ENCODE measurements at places on chromosomes 6 and 20.

DNA sequence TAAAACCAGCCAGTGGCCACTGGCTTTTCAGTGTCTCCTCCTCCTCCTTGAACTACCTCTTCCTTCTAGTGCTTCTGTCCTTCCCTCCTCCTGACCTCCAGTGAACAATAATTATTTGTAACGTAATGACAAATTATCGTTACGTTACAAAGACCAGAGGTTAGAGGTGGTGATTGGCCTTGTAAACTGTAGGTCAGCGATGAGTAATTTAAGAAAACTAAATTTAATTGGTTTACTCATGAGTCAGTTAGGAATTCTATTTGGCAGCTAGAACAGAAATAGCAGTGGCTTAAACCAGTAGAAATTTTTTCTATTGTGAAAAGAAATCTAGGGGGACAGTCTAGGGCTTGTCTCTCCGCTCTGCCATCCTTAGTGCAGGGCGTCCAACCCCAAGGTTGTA is 38.8 kb downstream of the PPARD start:
- DNase-seq, result peak; percentile 39

- no peak for DNase-seq
These were observed 8.4 kb downstream of the DUSP22 start for GRCh38 chr6:300494-301198.

DNA sequence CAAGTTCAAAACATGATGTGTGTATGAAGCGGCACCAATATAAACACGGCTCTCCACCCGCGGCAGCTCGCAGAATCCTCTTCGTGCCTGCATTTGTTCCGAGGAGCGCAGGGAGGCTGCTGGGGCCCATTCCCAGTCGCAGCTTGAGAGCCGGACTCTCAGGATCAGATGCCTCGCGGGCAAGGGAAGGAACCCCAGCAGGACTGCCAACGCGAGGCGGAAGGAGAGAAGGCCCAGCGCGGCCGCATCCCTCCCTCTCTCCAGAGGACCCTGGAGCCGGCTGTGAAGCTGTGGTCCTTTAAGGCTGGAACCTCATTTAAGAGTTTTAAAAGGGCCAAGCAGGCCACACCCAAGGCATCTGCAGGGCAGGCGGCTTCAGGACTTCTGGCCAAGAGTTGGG is 44.2 kb upstream of the ZBP1 start:
- no peak for DNase-seq

GRCh38 chr6:1635305-1636010 is 25.7 kb downstream of the FOXC1 start:
- no peak for DNase-seq

DNA sequence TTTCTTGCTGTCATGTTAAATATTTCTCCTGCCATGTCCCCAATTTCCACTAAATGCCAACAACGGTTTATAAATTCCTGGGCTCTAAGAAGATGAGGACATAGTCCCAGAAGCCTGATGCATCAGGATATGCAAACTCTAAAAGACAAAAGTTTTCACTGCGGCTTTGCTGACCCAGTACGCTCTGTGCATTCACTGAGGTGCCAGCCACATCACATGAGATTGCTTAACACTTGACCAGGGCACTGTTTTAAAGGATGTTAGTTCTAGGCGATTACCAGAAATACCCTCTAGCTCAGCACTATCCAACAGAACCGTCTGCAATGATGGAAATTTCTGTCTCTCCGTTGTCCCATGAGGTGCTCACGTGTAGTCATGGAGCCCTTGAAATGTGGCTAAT is 19.9 kb upstream of the ADTRP start:
- no peak for DNase-seq

GRCh38 chr20:10761786-10762185 is 88.0 kb upstream of the JAG1 start:
- peak; percentile 68 for DNase-seq

- DNase-seq, result no peak
These were observed 50.9 kb upstream of the DACT2 start for GRCh38 chr6:168370310-168370991.

DNA sequence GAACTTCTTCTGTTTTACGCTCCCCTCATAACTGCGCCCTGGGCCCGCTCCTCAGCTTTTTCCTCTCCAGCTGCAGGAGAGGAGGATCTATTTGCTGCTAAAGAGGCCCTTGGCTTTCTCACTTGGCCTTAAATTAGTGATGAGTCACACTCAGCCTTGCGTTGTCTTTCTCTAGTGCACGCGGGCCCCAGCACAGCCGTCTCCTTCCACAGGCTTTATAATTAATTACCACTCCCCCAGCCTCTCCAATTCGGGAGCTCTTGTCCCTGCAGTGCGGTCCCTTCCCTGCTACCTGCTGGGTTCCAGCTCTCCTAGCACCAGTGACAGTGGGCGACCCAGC is 25.2 kb downstream of the PACSIN1 start:
- peak; percentile 19 for DNase-seq

- DNase-seq, result no peak
These were observed 551.0 kb downstream of the HAO1 start for GRCh38 chr20:7389216-7389615.

DNA sequence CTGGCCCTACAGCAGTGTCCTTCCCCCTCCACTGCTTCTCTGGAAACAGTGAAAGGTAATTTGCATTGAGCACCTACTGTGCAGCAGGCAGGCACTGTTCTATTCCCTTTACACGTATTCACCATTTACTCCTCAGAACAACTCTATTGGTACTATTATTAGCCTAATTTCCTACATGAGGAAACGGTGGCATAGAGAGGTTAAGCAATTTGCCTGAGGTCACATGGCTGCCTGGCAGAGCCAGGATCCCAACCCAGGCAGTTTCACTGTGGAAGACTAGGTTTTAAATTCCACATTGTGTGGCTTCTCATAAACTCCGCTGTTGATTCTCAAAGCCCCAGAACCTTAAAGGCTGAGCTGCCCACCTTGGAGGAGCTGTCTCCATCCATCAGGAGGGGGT is 72.7 kb downstream of the CLIC5 start:
- no peak for DNase-seq

DNA sequence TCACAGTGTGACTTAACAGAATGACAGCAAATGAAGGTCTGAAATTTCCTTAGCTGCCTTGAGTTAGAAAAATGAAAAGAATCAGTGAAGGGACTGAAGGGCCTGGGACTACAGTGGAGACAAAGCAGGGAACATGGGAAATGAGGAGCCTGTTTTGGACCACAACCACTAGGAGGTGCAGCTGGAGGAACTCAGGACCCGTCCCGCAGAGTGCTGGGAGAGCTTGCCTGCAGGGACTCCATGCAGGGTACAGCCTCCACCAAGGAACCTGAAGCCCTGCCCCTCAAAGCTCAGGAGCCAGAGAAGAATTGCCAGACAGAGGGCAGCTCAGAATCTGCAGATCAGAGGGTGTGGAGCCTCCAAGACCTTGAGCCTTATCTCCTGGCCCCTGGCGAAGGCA is 50.7 kb downstream of the LRFN2 start:
- no peak for DNase-seq

DNA sequence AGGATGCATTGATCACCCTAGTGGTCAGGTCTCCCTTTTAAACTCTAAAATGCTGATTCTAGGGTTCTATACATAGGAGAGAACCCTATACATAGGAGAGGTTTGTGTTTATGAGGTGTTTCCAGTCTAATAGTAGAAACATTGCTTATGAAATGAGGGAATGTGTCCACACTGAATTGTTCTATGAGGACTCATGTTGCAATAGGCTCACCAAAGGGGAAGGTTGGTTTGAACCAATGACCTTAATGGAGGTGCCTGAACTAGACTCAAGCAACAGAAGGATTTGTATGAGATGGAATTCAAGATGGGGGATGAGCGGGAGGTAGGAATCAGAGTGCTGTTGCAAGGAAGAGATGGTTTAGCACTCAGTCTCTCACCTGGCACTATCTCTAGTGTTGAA is 33.5 kb upstream of the UBR2 start:
- DNase-seq, result no peak

GRCh38 chr20:63337786-63338420 is 23.2 kb downstream of the CHRNA4 start:
- DNase-seq, result peak; percentile 37

DNA sequence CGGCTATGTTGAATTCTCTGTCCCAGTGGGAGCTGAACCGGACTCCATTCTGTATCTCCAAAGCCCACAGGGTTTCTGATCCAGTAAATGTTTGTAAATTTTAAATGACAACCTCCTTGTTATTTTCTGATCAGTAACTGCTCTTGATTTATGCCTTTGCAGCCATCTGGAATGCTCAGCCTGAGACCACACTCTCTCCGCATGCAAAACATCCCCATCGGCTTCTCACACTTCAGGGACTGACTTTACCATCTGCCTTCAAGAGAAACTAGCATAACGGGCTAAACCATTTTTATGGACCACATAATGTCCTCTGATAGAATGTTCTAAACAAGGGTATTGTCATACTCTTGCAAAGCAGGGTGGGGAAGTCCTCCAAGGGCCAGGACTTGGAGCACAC is 94.5 kb upstream of the FOXQ1 start:
- no peak for DNase-seq

- no peak for DNase-seq
These were observed 146.7 kb upstream of the MLN start for GRCh38 chr6:33950472-33950881.

DNA sequence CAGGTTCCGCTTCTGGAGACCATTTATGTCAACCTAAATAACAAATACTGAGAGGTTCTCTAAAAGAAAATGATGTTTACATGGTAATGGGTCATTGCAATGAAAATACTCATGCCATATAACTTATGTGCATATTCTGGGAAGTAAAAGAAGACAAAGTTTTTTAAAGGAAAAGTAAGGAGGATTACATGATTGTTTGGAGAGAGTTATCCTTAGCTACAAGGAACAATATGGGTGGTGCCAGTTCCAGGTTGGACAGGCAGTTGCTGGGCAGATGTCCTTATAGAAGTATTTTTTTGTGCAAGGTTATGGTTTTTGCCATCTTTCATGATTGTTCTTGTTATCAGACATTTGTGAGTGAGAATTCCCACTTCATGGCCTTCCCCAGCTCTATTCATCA is 52.5 kb downstream of the MRAP2 start:
- no peak for DNase-seq

DNA sequence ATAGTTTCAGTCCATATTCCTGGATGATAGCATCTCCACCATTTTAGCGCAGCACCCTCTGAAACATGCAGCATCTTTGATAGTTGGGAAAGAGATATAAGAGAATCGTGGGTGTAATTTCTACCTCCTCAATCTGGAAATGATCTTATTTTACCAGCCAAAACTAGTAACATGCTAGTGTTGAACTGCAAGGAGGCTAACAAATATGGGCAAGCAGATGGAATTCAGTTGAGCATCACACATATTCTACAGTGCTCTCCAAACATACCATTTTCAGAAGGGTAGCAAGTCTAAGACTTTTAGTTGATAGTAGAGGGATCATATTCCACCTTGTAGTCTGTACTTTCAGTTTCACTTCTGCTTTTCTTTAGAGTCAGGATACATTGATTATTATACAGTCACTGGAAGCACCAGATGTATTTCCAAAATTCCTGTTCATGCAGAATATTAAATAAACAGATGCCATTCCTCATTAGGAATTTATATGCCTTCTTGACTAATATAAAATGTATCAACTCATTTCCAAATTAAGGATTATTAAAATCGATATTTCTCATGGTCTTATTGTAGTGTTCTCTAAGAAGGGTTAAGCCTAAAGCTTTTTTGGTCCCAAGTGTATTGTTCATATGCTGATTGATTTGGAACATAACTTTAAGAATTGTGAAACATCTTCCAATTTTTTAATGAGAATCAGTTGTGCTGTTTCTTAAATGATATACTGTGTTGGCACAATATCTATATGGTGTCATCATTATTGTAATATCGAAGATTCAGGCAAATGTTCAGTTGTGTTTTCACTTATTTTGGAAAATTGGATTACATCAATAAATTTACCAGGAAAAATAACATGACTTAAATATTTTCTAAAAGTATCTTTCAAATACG is 362.0 kb downstream of the CENPW start:
- no peak for DNase-seq

DNA sequence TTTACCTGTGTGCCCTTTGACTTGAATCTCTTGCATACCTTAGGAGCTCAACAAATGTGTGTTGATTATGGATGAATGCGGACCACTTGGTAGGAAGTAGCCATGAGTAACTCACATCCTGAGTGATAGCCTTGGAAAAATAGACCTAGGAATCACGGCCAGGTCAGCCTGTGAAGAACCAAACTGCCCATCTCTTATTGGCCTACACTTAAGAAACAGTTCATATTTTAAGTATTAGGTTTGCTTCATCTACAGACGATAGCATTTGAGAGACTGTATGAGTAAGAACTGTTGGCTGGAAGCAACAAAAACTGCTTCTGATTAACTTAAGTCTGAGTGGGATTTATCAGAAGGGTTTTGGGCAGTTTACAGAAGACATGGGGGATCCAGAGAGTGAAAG is 320.1 kb upstream of the PRND start:
- DNase-seq, result no peak

DNA sequence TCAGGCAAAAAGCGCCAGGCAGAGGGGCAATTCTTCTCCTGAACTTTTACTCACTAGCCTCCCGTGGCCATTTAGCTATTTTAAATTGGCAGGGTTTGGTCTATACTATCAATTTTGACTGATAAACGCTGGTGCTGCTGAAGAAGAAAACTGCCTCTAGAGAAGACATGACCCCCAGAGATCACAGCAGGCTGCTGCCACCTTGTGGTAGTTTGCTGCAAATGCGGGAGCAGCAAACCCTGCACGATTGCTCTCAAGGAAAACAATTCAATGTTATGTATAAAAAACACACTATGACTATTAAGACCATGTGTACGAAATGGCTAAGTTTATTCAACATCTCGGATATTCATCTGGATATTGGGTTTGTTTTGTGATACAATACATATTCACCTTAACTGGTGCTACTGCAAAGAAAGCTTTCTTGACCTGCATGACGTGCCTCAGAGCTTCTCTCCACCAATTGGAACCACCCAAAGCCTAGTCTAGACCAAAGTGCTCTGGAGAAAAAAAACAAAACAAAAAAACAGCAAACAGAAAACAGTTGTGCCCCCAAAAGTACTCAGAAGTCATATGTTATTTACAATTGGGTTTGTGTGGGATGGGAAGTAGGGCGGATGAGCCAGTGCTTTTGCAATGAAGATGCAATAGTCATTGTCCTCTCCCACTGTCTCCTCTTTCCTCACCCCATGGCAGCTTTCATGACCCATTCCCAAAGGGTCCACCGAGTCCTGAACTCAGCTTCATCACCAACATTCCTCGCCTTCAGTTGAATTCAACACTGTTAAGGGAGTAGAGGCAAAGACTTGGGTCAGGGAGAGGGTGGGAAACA is 19.6 kb upstream of the IL17F start:
- peak; percentile 28 for DNase-seq
